ENCODE measurements at places on chromosomes 1 and 21.

DNA sequence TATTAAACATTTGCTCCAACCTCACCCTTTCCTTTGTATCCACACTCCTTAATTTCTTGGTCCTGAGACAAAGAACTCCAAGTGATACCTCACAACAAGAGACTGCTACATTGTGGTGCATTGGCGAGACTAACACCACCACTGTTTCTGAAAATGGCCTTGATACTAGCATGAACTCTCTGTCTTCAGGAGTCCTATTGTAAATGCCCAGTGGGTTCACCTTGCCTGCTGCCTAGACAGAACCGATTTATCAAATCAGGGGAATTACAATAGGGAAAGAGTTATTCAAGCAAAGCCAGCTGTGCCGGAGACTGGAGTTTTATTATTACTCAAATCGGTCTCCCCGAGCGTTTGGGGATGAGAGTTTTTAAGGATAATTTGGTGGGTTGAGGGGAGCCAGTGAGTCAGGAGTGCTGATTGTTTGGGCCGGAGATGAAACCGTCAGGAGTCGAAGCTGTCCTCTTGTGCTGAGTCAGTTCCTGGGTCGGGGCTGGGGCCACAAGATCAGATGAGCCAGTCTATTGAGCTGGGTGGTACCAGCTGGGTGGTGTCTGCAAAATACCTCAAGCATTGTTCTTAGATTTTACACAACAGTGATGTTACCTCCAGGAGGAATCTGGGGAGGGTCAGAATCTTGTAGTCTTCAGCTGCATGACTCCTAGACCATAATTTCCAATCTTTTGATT is 83.1 kb downstream of the DESI2 start:
- DNase-seq = no peak

GRCh38 chr1:211382182-211382713 is 55.6 kb downstream of the TRAF5 start:
- DNase-seq = no peak

DNA sequence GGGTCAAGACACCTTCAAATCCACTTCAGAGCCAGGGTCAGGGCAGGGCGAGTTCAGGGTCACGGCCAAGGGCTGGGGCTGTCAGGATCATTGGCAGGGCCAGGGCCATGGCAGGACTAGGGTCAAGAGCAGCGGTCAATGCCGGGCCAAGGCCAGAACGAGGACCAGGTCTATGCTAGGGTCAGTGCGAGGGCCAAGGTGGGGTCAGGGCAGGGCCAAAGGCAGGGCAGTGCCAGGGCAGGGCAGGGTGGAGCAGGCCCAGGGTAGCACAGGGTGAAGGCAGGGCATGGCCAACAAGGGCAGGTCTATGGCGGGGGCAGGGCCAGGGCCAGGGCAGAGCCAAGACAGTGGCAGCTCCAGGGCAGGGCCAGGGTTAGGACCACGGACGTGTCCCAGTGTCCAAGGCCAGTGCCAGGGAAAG is 154.0 kb downstream of the LIPI start:
- no peak for DNase-seq

GRCh38 chr1:87325982-87326738 is 2.5 kb upstream of the LMO4 start:
- DNase-seq = no peak

DNA sequence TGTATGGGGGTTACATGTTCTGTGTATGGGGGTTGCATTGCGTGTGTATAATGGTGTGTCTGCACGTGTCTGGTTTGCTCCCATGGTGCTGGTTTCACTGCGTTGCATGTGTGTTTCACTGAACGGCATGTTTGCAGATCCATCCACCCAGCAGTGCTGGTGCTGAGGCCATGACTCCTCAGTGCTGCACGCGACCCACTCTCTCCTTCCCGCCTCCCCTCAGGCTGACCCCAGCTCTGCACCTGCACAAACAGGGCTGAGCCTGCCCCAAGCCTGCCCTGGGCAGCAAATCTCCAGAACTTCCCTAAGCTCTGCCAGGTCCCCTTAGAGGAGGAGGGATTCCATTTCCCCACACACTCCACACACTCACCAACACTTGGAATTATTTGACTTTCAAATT is 18.7 kb downstream of the ACTRT2 start:
- DNase-seq = no peak

DNA sequence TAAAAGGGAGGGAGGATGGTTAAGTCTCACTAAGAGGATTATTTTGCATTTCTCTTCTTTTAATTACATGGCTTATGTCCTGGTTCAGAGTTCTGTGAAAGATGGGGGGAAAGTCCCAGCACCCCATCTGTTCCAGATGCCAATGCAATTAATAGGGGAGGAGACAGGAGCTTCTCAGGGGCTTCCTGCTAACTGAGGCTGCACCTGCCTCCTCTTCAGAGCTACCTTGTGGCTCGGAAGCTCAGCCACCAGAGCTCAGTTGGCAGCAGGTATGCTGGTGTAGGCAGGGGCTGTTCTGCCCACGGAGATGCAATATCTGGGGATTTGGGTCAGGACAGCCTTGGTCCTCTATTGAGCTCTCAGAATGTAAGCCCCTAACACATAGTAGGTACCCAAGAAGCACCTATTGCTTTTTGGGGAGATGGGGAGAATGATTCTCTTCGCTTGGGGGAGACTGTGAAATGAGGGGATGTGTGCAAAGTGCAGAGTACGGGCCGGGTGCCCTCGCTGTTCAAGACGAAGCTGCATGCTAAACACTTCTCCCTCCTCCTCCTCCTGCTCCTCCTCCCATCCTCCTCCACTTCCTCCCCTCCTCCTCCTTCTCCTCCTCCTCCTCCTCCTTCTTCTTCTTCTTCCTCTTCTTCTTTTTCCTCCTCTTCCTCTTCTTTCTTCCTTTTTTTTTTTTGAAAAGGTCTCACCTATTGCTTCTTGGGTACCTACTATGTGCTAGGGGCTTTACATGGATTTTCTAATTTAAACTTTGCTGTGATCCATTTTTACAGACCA is 279.0 kb downstream of the PTPRU start:
- DNase-seq = peak; percentile 60

DNA sequence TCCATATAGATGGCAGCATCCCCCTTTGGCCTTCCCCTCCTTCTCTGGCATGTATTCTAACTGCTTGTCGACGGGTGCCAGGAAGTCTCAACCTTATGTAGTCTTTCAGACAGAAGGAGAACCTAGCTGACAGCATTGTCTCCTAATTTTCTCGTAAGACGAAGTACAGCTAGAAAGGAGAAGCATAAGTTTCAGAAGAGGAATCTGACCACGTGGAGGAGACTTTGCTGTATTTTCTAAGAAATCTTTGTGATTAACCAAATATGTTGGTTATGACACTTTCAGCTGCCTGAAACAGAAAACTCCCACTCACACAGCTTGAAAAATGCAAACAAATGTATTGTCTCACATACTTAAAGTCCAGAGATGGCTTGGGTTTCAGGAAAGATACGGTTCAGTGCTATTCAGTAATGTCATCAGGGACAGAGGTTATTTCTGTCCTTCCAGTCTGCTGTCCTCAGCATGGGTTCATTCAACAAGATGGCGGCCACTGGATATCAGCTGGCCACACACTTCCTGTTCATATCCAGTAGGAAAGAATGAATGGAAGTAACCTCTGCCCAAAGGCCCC is 109.5 kb upstream of the ZNF648 start:
- no peak for DNase-seq

GRCh38 chr1:229224308-229224707 is 46.6 kb upstream of the RAB4A start:
- DNase-seq = peak; percentile 12

DNA sequence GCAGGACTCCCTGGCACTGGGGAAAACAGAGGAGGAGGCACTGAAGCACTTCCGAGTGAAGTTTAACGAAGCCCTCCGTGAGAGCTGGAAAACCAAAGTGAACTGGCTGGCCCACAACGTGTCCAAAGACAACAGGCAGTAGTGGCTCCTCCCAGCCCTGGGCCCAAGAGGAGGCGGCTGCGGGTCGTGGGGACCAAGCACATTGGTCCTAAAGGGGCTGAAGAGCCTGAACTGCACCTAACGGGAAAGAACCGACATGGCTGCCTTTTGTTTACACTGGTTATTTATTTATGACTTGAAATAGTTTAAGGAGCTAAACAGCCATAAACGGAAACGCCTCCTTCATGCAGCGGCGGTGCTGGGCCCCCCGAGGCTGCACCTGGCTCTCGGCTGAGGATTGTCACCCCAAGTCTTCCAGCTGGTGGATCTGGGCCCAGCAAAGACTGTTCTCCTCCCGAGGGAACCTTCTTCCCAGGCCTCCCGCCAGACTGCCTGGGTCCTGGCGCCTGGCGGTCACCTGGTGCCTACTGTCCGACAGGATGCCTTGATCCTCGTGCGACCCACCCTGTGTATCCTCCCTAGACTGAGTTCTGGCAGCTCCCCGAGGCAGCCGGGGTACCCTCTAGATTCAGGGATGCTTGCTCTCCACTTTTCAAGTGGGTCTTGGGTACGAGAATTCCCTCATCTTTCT is 75.5 kb downstream of the PIK3CD start:
- no peak for DNase-seq

GRCh38 chr1:170096806-170097340 is 22.4 kb upstream of the KIFAP3 start:
- DNase-seq = no peak

GRCh38 chr1:47682198-47682597 is 244.4 kb downstream of the FOXD2 start:
- peak; percentile 64 for DNase-seq

DNA sequence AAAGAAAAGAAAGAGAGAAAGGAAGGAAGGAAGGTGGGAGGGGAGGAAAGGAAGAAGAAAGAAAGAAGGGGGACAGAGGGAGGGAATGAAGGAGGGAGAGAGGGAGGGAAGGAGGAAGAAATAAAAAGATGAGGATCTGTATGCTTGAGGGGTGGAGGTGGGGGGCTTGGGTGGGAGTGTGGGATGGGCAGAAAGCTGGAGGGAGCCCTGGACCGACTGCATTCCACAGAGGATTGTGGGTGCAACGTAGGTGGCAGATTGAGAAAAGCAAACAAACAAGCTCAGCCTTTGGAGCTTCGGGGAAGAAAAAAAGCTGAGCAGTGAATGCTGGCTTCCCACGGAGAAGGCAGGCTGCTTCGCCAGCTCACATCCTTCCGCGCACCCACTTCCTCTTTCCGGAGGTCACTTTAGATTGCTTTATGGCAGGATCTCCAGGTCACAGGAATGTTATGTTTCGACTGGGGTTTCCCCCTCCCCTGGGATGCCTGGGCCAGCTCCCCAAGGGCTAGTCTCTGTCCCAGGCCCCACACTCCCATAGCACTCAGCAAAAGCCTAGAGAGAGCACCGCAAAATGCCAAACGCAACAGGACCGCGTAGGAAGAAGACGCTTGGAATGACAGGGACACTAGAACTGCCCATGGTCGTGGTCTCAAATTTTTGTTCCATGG is 20.7 kb upstream of the LGALS8 start:
- no peak for DNase-seq

DNA sequence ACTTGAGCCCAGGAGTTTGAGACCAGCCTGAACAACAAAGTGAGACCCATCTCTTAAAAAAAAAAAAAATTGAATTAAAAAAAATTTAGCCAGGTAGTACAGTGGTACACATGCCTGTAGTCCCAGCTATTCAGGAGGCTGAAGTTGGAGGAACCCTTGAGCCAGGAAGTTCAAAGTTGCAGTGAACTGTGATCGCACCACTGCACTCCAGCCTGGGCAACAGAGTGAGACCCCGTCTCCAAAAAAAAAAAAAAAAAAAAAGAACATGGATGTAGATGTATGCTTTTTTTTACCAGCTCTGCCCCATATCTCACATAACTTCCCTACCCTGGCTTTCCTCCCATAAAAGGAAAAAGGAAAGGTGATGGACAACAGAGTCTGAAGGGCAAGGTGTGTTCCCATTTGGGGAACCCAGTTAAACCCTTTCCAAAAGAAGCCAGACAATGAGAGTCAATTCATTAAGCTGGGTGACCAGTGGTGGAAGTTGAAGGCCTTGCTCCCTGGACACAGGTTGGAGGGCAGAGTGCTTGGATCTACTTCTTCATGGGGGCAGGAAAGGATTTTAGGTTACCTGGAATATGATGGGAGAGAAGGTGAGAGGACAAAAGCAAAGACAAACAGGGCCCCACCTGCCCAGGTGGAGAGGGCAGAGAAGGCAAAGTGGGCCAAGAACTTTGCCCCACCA is 2.9 kb downstream of the KRTCAP2 start:
- peak; percentile 6 for DNase-seq

DNA sequence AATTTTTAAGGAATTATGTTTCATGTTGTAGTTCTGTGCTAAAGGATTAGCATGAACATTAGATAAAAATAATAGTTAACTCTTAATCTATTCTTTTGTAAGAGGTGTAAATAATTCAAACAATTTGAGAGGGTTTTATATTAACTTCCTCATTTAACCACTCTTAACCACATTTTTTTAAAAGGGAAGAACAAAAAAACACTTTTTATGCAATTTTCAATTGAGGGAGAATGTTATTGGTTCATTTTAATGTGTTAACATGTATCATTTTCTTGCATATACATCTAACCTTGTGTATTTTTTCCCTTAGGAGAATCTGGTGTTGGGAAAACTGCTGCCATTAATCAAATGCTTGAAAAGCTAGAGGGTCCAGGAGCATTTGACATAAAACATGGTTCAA is 169.0 kb downstream of the LBR start:
- no peak for DNase-seq

- no peak for DNase-seq
Measured at GRCh38 chr1:54110996-54111395, 41.8 kb downstream of the CDCP2 start.

GRCh38 chr1:56922070-56922469 is 43.7 kb downstream of the C8B start:
- no peak for DNase-seq

GRCh38 chr1:166888373-166889111 is 12.5 kb upstream of the TADA1 start:
- no peak for DNase-seq

DNA sequence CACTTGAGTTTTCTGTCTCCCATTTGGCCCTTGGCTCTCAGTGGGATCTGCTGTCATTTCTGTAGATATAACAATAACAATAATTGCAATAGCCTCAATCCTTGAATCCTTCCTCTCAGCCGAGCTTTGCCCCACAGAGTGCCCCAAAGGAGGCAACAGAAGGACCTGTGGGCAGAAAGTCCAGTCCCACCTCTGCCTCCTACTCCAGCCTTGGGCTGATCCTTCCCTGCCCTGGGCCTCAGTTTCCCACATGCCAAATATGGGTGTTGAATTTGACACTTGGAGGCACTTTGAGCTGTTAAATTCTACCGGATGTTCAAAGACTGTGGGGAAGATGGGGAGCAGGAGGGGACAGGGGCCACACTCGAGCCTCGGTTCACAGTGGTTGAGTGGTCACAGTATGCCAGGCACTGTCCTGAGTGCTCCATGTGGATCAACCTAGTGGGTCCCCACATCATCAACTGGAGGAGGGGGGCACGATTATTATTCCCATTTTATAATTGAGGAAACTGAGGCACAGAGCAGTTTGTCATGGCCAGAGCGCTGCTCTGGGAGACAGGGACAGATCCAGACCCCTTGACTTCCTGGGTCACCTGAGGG is 307.1 kb downstream of the MATN1 start:
- peak; percentile 70 for DNase-seq

GRCh38 chr1:59070610-59071009 is 226.3 kb upstream of the FGGY start:
- no peak for DNase-seq

GRCh38 chr1:176462674-176463378 is at the start of gene PAPPA2:
TSS of gene PAPPA2 (plus strand) at chr1:176463175. CDS start at chr1:176556323, 93,148 bp downstream.
- no peak for DNase-seq
